ENCODE measurements at places on chromosomes 3 and 15.

GRCh38 chr15:91311986-91312385 lies 211.9 kb downstream of the SV2B start:
- DNase-seq: no peak

DNA sequence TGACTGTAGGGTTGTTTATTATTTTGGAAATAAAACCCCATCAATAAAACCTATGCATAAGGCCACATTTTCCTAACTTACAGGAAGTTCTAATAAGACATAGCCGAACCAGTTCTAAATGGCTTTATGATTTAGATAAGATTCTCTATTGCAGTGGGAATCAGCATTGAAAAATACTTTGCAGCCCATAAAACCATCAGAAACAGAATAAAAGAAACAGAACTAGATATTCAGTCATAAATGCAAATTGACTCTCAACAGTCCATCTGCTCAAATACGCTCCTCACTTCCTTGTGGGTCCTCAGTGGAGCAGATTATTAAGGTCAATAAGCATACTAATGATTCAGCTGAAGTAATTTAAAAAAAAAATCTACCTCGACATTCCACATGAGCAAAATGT lies 8.8 kb downstream of the SATB1 start:
- DNase-seq: no peak

GRCh38 chr3:157387708-157388435 lies 48.8 kb upstream of the PTX3 start:
- DNase-seq: no peak

- no peak for DNase-seq
Observed at GRCh38 chr3:117880638-117881037, 1154.0 kb downstream of the IGSF11 start.

DNA sequence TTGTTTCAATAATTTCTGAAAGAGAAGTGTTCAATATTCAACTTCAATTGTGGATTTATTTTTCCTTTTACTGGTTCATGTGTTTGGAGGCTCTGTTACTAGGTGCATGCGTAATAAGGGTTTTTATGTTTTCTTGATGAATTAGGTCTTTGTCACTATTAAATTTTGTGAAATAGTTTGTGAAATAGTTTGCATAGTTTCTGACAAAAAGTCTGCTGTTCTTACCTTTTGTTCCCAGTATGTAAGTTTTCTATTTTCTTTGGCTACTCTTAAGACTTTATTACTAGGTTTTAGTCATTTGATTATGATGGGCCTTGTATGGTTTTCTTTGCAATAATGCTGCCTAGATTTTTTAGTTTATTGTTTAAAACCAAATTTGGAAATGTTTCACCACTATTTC lies 38.0 kb downstream of the MEF2A start:
- DNase-seq: no peak

All from prostate gland (tissue), 2 donors.